ENCODE measurements at places on chromosomes 1 and 21.

GRCh38 chr1:203526572-203526971 is 32.6 kb downstream of the OPTC start:
- no peak for DNase-seq

DNA sequence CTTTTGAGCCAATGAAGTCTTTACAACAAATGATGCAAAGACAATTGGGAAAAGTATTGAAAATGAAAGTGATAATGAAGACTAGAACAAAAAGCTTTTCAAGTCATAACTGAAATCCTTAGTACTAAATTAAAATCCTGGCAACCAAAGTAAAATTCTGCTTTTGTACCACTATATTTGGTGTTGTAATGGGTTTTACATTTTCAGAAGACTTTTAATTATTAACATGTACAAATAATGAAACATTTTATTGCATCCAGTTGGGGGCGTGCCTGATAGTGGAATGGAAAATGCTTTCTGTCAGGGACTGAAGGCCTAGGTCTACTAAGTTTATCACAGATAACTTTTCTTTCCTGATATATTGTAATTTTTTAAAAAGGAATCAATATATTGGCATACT is 89.4 kb downstream of the SDCCAG8 start:
- DNase-seq = no peak

DNA sequence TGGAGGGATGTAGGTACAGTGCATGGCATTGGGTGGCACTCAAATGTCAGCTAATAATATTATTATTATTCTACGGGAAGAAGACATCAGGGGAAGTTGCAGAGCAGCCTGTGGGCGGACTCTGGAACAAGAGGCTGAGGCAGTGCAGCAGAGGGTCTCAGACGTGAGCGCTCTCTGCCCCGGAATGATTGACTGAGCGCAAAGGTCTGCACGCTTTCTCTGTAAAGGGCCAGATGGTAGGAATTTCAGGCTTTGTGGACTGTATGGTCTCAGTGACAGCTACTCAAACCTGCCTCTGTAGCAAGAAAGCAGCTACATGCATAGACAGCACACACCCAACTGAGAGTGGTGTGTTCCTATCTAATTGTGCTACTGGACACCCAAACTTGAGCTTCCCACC is 29.6 kb upstream of the VPS13D start:
- no peak for DNase-seq

DNA sequence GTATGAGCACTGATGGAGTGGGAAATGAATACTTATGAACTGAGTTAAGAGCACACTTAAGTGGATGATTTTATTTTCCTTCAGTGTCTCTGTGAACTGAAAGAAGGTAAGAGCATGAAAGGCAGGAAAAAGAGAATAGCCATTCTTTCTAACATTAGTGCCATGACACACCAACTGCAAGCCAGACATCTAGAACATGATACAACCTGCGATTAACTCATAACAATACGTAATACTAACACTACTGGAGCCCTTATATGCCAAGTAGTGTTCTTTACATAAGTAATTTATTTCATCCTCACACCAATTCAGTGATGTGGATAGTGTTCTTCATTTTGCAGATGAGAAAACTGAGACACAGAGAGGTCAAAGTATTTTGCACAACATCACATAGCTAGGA is 56.7 kb downstream of the PRRX1 start:
- DNase-seq = no peak

GRCh38 chr1:6745073-6745472 is 40.2 kb upstream of the CAMTA1 start:
- no peak for DNase-seq

DNA sequence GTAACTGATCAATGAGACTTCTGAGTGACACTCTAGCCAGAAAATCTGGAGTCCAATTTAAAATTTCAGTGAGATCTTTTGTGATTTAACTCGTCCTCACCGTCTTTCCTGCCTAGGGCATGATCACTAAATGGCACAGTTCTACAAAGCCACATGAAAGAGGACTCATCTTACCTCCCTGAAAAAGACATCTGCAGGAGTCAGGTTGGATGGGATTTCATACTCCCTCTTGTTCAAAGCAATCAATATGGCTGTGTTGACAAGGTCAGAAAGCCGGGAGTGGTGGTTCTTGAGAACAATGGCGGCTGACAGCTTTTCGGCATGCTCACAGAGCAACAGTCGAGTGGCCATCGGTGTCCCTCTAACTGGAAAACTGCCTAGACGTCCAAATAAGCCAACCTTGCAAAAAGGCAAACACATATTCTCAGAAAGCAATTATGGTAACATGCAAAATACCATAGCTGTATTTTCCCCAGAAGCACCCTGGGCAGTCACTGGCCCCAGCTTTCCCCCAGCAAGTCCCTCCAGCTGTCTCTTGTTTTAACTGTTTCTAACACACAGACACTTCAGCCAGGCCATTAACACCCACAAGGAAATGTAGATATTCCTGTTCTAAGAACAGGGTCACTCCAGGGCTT is 36.6 kb upstream of the ACTA1 start:
- DNase-seq = no peak

- DNase-seq = no peak
Observed at GRCh38 chr21:34704119-34704518, 35.3 kb downstream of the CLIC6 start.

GRCh38 chr1:198607714-198608113 is 31.1 kb upstream of the PTPRC start:
- DNase-seq = no peak

- no peak for DNase-seq
Observed at GRCh38 chr1:36864823-36865601, 169.3 kb downstream of the GRIK3 start.

GRCh38 chr1:66597500-66597899 is 63.5 kb downstream of the SGIP1 start:
- DNase-seq = no peak

DNA sequence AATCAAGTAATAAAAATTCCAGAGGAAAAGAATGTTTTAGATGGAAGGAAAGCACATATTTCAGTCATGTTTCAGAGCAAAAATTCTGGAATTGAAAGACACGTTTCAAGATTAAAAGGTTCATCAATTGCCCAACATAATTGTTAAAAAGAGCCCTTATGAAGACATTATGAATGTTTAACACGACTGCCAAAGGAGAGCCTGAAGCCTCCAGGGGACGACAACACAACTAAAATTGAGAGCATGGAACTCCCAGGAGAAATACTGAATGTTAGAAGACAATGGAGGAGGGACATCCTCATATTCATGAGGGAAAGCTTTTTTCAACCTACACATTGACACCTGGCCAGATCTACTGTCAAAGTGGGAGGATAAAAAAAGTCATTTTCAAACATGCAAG is 16.0 kb downstream of the OR2T11 start:
- no peak for DNase-seq

DNA sequence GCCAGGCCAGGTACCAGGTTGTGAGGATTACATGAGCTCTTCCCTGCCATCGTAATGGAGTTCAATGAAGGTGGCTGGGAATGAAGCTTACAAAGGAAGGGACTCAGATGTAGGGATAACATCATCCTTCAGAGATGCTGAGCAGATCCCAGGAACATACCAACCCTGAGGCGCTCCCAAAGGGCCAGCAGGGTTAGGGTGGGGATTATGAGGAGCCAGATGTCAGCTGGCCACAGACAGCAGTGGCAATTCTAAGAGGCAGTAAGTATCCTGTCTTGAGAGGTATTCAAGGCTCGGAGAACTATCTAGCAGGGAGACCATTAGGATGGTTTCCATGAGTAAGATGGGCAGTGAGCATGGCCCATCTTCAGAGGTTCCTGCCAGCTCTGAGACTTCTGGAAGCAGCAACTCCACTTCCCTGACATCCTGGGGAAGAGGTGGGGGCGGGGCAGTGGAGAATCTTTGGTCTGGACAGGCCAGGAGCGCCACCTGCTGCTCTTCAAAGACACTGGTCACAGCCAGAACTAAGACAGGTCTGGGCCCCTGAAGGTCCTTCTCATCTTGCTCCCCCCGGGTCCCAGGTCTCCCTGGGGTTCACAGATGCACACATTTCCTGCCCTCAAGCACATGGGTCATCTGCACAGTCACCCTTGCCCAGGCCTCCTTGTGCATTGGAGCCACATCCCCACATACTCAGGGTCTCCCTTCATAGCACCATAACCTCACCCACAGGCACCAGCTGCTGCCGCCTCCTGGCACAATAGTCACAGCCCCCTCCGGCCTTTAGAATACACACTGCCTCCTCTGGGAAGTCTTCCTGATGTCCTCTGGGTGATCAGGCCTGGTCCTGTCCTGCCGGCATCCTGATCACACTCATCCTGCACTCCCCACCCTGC is 2.7 kb upstream of the SDC3 start:
- no peak for DNase-seq

DNA sequence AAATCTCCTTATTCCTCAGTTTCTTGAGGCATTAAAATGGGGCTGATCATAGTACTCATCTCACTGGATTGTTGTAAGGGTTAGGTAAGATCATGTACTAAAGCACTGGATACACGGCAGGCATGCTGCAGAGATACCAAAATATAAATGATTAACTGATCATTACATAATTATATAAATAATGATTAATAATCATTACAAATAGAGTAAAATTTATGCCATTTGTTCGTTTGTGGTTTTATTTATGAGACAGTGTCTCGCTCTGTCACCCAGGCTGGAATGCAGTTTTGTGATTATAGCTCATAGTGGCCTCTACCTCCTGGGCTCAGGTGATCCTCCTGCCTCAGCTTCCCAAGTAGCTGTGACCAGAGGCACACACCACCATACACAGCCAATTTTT is 140.7 kb downstream of the HHAT start:
- no peak for DNase-seq

- DNase-seq = no peak
Observed at GRCh38 chr1:229991104-229991513, 75.9 kb upstream of the GALNT2 start.

DNA sequence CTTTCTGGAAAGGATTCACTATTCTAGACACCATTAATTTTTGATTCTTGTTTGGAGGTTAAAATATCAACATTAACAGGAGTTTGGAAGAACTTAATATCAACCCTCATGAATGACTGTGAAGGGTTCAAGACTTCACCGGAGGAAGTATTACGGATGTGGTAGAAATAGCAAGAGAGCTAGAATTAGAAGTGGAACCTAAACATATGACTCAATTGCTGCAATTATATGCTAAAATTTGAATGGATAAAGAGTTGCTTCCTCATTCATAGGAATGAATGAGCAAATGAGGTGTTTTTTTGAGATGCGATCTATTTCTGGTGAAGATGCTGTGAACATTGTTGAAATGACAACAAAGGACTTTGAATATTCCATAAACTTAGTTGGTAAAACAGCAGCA is 77.9 kb upstream of the TNFSF4 start:
- no peak for DNase-seq

DNA sequence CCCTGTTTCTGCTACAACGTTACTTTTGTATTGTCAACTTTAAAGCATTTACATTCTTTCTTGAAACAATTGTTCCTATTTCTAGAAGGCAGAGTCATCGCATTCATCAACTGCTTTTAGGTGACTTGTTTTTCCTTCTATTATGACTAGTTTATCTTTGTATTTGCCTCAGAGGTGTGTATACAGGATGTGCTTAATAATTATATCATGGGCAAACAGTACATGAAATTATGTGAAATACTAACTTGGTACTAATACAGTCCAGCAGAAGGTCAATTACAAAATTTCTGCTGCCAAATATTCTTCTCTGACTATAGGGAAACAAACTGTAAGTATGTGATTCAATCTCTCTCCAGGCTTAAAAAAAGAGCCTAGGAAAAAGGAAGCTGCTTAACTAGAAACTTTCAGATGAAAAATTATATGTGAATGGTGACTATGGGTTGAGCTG is 101.6 kb downstream of the C4BPA start:
- no peak for DNase-seq

DNA sequence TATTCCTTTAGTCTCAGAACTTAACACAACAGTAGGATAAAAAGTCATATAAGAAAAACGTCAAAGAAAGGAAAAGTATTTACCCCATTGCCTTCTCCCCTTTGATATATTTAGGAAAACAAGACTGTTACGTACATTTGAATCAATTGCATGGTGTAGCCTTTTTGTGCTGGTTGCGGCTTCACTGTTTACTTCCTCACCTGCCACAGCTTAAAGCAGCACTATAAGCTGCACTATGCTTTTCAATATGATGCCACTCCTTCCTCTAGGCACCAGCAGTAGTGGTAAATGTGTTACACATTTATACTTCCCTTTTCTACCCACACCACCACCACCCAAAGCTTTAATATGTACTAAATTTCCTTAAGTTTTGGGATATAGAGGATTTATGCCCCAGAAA is 111.1 kb downstream of the ATP1B1 start:
- DNase-seq = no peak

DNA sequence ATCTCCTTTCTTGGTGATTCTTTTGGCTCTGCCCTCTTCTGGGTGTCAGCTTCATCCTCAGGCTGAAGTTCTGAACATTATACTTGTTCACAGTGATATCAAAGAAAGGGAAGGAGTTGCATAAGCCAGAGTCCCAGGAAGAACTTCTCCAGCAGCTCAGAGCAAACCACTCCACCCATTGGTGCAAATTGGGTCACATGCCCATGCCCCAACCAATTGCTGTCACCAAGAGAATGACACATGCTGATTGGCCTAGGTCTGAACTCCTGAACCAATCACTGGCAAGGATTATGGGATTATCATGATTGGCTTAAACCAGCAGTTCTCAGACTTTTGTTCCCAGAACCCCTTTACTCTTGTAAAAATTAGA is 256.5 kb upstream of the TMEM51 start:
- DNase-seq = no peak

DNA sequence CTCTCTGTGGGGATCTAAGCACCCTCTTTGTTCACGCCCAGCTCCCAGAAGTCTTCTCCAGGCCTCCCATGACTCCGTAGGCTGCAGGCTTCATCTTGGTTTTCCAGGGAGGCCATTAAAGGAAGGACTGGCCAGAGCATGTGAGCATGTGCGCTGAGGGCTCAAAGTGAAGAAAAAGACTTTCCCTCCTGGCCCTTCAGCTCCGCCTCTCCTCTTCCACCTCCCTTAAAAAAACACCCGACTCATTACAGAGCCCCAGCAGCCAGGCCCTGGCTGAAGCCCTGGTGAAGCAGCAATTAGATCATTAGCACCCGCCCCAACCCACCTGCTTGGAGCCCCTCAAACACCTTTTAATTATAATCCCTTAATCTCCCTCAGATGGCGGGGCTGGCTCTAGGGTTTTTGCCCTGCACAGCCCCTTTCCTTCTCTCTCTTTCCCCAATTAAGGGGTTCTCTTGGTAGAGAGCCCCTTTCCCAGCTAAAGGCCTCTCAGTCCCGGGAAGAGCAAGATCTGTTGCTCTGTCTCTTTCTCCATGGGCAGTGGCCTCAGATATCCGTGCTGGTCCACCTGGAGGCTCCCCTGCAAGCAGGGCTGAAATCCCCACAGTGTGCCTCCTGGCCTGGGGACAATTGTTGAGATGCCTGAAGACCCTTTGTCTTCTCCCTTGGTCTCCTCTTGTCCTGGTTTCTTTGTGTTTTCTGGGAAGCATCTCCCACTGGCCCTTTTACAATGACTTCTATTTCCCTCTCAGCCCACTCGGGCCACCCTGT is 30.5 kb downstream of the RHBG start:
- DNase-seq = no peak

Measured in stimulated activated CD8-positive, alpha-beta memory T cell treated with anti-CD3 and anti-CD28 coated beads, Interleukin-4, amount 100 ng/mL, for 1 hour (primary cell).